Right ventricle myocardium superior (tissue), 1 donor: ENCODE measurements at places on chromosomes 6 and 20. TPM values are rescaled to one million over a fixed set of nuclear protein-coding genes. Genes with fewer than 3 reads are reported as not detected.

- DNase-seq = no peak
Measured at GRCh38 chr6:145809785-145810184, 4.8 kb downstream of the FBXO30 start.

GRCh38 chr20:32494483-32495216 lies 90.5 kb downstream of the NOL4L start:
- peak; percentile 20 for DNase-seq

DNA sequence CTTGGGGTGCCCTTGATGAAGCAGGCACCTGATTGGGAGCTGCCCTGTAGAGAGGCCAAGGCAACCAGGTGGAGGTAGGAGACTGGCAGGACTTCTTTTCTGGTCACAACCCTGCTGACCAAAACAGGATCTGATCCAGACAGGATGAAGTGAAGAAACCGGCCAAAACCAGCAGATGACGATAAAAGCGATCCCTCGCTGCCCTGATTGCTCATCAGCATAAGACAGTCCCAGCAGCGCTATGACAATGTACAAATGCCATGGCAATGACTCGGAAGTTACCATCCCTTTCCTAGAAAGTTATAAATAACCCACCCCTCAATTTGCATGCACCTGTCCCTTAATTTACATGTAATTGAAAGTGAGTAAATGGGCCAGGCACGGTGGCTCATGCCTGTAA lies 88.4 kb upstream of the PDE10A start:
- DNase-seq = no peak

- no peak for DNase-seq
Measured at GRCh38 chr6:10682355-10682988, 11.9 kb downstream of the C6orf52 start.

GRCh38 chr20:51272401-51272800 lies 249.5 kb upstream of the KCNG1 start:
- DNase-seq = no peak

DNA sequence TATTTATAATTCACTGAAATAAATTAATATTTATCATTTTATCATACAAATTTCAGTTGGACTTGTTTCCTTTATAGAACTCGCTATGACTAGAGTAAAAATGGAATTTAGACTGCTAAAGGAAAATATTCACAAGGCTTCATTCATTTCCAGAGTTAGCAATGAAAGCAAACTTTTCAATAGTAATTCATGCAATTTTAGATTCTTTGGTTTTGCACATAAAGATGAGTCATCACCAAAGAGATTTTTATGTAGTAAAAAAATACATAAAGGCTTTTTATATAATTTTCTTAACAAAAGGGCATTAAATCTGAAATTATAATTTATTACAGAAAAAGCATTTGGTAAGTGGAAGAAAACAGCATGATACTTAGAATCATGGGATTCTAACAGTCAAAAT lies 37.2 kb upstream of the STXBP5 start:
- no peak for DNase-seq

DNA sequence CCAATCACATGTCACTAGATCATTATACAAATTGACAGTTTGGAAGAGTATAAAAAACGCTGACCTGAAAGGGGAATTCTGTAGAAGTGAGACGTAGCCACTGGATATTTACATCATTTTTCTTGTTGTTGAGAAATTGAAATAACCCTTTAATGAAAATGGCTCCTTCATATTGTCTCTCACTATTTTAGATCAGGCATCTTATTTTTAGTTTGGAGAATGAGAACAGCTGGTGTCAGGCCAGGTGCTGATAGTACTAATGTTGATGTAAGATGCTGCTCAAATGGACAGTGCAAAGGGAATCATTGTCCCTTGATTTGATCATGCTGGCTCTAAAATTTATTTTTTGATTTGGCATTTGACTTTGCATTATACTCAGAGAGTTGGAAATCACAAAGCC lies 17.4 kb downstream of the NKAIN2 start:
- no peak for DNase-seq

DNA sequence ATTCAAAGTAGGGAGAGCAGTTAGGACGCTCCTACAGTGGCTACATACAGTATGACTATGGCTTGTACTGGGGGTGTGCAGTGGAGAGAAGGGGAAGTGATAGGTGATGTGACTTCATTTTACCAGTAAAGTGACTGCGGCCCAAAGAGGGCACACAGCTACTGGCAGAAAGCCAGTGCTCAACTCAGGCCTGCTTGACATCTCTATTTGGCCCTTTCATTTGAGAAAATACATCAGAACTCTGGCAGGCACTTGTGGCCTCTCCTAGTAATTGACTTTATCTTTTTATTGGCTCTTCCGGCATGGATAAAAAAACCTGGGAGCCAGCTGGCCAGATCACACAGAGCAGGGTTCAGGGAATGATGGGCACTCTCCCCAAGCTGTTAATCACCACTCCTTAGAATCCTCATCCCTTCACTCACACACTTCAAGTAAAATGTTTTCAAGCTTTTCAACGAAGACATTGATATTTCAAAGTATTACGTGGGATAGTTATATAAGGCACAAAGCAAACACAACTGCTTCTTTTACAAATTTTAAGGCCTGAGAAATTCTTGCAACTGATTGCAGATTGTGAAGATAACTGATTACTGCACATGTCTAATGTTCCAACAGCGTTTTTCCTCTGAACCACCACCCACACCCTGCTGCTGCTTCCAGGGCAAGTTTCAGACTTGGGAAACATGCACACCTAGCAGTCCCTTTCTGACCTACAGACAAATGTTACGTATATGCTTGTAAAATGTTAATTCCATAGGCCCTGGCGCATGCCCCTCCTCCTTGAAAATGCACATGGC lies 73.5 kb downstream of the TNFRSF21 start:
- peak; percentile 51 for DNase-seq

DNA sequence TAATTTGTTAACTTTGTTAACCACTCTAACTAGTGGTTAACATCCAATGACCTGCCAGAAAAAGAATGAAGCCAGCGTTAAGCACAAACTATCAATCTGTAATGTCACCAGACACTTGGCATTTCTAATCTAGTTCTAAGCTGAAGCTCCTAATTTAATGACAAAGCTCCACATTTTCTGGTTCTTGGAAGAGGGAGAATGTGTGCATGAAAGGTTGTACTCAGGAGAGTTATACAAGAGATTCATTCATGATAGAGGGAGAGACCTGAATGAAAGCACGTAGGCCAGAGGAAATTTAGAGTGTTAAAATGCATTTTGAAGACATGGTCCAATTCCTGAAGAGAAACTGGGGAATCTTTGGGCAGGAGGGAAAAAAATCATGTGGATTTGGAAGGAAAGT lies 8.3 kb upstream of the ME1 start:
- no peak for DNase-seq

- no peak for DNase-seq
Measured at GRCh38 chr6:119269266-119270103, 80.1 kb downstream of the MAN1A1 start.

DNA sequence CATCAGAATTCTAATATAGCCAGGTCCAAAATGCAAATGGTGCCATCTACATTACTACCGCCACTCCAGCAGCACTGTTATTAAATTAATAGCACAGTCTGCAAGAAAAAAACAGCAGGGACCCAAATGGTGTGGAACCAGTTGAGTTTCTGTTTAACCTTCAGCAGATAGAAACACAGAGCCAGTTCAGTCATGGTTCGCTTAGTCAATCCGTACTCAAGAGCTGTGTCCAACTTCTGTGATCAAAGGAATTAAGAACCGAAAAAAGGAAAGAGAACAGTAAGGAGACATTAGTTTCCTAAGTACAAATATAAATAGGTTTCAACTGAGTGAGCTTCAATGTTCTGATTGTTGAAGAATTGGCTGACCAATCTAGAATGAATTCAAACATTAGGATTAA lies 107.7 kb downstream of the TRDN start:
- no peak for DNase-seq

DNA sequence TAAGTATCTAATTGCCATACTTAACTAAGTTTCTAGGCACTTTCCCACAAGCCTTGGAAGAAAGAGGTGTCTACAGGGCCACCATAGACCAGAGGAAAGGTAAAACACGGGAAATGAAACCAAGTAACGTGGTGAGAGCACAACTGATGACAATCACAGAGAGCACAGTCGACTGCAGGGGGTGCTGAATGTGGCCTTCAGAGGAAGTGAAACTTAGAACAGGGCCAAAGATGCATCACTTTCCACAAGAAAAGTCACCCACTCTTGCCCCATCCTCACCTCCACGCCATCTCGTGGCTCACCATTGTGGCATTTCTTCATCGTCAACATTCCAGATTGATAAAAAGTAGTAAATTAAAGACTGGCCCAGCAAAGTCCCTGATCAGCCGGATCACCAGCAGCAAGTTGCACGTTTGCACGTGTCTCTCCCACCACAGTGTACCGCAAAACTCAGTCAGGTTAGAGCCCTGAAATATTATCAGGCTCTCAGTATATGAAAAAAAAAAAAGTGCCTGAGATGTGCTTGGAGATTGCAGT lies 31.4 kb downstream of the HIVEP2 start:
- no peak for DNase-seq

DNA sequence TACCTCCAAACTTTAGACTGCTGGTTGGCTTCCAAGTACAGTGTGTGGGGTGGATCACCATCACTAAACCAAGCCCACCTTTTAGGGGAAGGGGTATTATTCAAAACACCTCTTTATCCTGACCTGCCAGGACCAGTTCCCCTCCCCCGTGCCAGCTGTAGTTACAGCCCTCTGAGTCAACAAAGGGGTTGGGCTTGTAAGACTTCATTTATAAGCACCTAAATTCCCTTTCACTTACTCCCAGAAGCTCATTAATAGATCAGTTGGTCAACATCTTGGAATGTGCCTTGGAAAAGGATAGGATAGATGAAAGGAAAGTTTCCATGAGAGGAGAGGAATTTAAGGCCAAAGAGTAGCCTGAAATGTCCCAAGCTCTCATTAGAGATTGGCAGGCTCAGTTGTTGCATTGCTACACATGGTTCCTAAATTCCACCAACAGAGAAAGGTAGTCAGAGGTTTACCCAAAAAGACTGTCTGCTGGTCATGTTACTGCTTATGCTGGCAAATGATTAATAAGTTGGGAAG lies 59.2 kb downstream of the TNFAIP3 start:
- DNase-seq = no peak

GRCh38 chr20:46998477-46999240 lies 104.0 kb downstream of the EYA2 start:
- no peak for DNase-seq

- no peak for DNase-seq
Measured at GRCh38 chr6:48136856-48137255, 25.9 kb upstream of the PTCHD4 start.

- no peak for DNase-seq
Measured at GRCh38 chr20:38072898-38073297, 39.4 kb downstream of the RPRD1B start.

- DNase-seq = no peak
Measured at GRCh38 chr6:170378502-170378901, 71.9 kb downstream of the FAM120B start.

- DNase-seq = no peak
Measured at GRCh38 chr6:27777126-27777525, 135.1 kb downstream of the OR2B2 start.

DNA sequence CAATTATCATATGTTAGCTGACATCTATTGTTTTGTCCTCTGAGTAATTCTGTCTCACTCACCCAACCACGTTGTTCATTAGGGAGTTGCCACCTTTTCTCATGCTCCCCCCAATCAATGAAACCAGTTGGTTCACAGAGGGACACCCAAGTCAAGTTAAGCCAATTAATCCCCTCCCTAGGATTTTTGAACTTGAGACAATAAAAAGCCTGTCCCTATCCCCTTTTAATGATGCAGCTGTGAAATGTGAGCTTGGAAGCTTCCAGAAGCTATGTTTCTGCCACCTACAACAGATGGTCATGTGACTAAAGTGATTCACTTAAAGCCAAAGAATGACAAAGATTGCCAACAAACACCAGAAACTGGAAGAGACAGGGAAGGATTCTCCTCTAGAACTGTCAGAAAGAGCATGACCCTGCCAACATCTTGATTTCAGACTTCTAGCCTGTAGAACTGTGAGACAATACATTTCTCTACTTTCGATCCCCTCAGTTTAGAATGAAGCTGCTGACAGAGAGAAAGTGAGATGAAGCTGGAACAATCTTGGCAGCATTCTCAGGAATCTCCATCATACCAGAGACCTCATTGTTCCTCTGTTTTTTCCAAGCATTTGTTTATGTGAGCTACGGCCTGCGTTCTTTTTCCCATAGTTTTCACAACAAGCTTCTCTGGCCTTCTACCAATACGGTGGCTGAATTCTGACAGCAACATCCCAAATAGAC lies 57.8 kb upstream of the TPD52L1 start:
- DNase-seq = no peak

- no peak for DNase-seq
Measured at GRCh38 chr6:109478222-109478805, 4.7 kb downstream of the ZBTB24 start.

DNA sequence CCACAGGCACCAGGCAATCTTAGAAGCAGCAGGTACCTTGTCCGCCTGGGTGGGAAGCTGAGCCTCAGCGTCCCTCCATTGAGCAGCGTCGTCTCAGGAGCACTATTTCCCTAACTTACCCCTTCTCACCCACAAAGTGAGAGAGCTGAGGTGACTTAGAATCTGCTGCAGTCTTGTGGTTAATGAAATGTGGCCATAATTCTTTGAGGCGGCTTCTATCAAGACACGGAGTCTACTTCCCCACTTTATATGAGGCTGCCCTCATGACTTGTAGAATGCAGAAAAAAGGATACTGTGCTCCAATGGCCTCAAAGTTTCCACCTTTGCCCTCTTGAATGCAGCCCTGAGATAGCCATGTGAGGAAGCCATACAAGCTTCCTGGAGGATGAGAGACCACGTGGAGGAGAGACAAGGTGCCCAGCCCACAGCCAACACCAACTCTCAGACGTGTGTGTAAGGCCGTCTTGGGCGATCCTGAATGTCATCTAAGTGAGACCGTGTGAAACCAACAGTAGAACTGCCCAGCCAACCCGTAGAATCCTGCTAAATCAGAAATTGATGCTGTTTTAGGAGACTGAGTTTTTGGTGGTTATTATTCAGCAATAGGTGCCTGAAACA lies 9.1 kb upstream of the TAGAP start:
- no peak for DNase-seq

- DNase-seq = no peak
Measured at GRCh38 chr20:33914919-33915318, 78.8 kb upstream of the RALY start.

GRCh38 chr6:126268092-126268491 lies 71.8 kb upstream of the CENPW start:
- DNase-seq = no peak

- no peak for DNase-seq
Measured at GRCh38 chr6:54428431-54428830, 120.2 kb downstream of the TINAG start.

GRCh38 chr20:52129611-52130010 lies 62.0 kb downstream of the ZFP64 start:
- DNase-seq = no peak

GRCh38 chr6:150579611-150580010 lies 20.1 kb upstream of the PLEKHG1 start:
- peak; percentile 67 for DNase-seq

- DNase-seq = no peak
Measured at GRCh38 chr20:50149481-50150254, 3.9 kb downstream of the PEDS1 start.

Gene OTOR
- total RNA-seq = not detected

Gene RNF182
- total RNA-seq = not detected

Gene ADGRF1
- not detected for total RNA-seq

Gene SCP2D1
- not detected for total RNA-seq

Gene SLC17A2
- not detected for total RNA-seq

Gene FAM83D
- 0.35 TPM for total RNA-seq

Gene PLA2G7
- total RNA-seq = 0.27 TPM

Gene BPIFB1
- total RNA-seq = not detected

Gene CCDC170
- total RNA-seq = 0.65 TPM

Gene SLC32A1
- total RNA-seq = not detected

Gene MMP24
- total RNA-seq = 0.13 TPM

Gene C20orf96
- total RNA-seq = 4.6 TPM

Gene UTRN
- 65.8 TPM for total RNA-seq

Gene C6orf141
- total RNA-seq = not detected
